RPMI7951 (cell line): ENCODE measurements at places on chromosomes 2 and 18.

DNA sequence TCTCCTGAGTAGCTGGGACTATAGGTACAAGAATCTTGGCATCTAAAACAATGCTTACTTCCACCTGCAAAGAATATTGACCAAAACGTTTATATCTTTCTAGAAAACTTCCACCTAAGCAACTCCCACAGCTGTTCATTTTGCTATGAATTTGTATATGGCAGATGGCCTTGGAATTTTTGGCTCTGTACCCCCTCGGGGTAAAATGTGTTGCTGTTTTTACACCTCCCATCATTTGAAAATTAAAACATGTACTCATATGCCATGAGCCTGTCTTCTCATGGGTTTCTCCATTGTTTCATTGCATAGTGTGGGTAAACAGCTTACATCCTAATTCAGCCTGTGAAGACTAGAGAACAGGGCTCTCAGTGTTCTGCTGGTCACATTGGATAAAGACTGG is 853.6 kb upstream of the SOX11 start:
- no peak for DNase-seq

- DNase-seq = no peak
These were observed 8.8 kb upstream of the MAP4K3 start for GRCh38 chr2:39445934-39446333.

GRCh38 chr18:62354151-62354550 is 29.0 kb downstream of the TNFRSF11A start:
- no peak for DNase-seq

DNA sequence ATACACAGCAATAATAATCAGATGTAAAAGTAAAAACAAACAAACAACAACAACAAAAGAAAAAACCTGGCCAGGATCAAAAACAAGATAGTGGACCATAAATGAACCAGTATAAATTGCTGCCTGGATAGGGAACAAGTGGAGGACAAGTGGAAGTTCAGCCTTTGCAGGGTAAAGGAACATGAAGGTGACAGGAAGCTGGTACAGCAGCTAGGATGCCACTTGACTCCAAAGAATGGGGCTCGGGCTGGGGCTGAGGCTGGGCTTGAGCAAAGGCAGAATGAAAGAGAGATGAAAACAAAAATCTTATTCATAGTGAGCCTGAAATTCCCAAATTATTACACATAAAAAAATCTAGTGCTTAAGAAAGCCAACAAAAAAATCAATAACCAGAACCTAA is 146.5 kb downstream of the CDH2 start:
- DNase-seq = no peak

- no peak for DNase-seq
These were observed 33.2 kb upstream of the FHOD3 start for GRCh38 chr18:36264283-36264682.

DNA sequence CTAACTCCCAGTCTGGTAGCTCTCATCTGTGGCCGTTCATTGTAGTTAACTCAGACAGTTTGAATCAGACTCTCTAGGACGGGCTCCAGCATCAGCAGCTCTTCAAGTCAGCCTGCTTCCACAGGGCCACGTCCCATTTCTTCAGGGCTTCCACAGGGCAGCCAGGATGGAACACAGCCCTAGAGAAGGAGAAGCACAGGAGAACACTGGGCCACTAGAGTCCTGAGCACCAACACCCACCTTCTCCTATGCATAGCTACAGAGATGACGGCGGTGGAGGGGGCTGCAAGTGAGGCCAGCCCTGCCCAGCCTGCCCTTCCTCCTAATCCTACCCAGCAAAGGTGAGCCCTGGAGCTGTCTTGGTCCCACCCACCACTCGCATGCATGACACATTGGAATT is 10.2 kb upstream of the TEX261 start:
- no peak for DNase-seq

DNA sequence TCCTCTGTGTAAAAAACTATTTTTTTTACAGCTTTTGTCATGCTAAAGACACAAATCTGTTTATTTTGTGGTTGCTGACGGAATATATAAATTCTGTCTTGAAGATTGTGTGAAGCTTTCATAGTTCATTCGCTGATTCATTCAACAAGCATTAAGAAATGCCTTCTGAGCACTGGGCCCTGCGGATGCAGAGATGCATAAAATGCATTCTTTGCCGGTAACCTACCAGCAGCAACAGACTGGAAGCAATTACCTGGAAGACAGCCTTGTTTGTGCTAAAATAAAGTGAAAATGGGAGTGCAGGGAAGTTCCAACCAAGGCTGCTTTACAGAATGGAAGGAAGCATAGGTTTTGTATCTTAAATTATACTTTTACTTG is 119.7 kb downstream of the PMAIP1 start:
- peak; percentile 50 for DNase-seq

DNA sequence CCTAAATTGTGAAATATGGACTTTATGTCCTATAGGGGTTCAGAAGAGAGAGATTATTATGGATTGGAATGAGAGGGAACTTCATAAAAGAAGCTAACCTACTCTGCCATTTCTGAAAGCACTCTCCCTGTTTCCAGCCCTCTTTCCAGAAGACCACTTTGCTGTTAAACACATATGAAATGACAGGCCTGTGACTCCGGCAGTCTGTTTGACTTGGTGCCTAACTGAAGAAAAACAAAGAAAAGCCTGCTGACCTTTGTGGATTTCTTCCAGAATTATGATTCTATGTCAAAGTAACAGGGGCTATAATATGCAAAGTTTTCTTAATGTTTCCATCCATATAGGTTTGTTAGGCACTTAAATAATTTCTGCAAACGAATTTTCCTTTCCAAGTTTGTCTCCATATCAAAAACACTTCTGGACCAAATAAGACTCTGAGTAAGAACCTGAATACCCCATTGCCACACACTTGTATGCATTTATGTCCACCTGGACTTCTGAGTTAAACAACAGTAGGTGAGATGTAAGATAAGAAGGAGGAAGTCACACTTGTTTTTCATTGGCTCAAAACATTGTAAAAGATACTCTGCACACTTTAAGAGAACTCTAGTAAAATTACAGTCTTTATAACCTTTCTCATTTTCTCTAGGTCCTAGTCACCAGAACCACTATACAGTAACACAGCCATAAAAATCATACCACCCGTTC is 111.7 kb downstream of the PIEZO2 start:
- DNase-seq = no peak

- no peak for DNase-seq
These were observed 51.5 kb upstream of the DCC start for GRCh38 chr18:52288403-52289004.

DNA sequence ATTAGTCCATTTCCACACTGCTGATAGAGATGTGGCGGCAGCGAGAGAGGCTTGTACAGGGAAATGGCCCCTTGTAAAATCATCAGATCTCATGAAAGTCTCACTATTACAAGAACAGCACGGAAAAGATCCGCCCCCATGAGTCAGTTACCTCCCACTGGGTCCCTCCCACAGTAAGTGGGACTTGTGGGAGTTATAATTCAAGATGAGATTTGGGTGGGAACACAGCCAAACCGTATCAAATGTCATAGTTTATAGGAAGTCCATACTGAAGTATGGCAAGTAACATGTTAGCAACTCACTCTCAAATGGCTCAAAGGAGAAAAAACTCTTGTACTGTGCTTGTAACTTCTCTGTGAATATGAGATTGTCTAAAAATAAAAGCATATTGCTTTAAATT is 56.1 kb downstream of the FARP2 start:
- peak; percentile 96 for DNase-seq

- no peak for DNase-seq
These were observed 452.0 kb downstream of the XIRP2 start for GRCh38 chr2:167340322-167340721.

GRCh38 chr2:26052740-26053139 is 18.9 kb downstream of the RAB10 start:
- no peak for DNase-seq

- DNase-seq = no peak
These were observed 1601.1 kb downstream of the SUCLG1 start for GRCh38 chr2:82857967-82858366.

GRCh38 chr2:31047599-31047998 is 90.6 kb downstream of the GALNT14 start:
- DNase-seq = no peak

DNA sequence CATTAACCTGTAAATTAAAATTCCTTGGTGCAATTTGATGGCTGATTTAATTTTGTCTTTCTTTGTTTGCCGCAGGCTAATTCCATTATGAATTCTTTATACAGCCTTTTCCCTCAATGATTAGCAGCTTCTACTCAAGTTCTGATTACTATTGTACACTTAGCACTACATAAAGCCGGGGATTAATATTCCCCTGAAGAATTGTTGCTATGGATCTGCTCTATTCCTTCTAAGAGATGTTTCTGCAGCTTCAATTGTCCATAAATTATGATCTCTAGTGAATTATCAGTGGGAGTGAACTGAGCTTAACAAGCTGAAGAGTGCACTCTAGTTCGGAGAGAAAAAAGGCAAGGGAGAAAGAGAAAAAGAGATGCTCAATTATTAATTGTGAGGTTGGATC is 433.7 kb upstream of the SPRED2 start:
- DNase-seq = no peak

GRCh38 chr2:169928463-169928864 is 101.2 kb downstream of the UBR3 start:
- peak; percentile 41 for DNase-seq

DNA sequence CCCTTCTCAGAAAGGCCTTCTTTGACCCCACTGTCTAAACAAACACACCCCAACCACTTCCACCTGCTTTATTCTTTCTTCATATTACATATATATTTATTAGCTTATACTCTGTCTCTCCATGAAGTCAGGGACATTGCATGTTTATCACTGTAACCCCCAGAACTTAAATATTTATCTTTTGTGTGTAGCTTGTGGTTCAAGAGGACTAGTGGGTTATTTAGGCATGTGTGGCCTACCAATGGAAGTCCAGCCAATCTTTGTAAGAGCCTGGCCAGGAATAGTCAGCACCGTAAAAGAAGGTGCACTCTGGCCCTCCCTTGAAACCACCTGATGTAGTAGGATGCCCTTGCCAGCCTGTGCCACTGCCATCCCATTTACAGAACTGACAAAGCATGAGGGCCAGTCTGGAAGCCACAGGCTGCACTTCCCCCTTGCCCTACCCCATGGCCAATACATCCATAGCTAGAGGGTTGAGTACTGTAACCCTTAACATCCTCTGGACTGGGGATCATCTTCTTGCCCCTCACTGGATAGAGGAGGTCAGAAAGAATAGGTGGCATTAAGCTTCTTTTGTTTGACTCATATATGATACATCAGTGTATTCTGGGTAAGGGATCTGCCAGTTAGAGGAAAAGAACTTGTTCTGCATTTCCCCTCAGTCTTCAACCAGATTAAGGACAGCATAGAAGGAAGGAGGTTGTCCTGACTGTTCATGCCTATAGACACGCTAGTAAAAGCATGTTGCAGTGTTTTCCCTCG is 4.9 kb downstream of the NEMP2 start:
- no peak for DNase-seq

DNA sequence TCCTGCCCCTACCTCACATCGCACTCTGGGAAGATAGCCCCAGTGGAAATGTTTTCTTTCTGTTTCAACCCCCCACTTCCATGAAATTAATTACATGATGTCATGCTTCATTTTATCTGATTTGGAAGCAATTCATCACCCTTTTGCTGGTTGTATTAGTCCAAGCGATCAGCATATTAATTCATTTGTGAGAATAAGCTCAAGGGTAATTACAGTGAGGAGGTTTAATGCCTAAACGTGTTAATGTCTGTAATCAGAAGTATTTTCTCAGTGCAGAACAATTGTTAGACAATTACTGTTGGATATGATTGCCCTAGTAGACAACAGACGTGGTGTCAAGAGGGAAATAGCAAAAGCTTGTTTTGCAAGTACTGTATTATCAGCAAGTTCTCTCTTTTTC is 746.3 kb downstream of the CPS1 start:
- no peak for DNase-seq

- no peak for DNase-seq
These were observed 341.3 kb downstream of the MYCN start for GRCh38 chr2:16281451-16282335.

DNA sequence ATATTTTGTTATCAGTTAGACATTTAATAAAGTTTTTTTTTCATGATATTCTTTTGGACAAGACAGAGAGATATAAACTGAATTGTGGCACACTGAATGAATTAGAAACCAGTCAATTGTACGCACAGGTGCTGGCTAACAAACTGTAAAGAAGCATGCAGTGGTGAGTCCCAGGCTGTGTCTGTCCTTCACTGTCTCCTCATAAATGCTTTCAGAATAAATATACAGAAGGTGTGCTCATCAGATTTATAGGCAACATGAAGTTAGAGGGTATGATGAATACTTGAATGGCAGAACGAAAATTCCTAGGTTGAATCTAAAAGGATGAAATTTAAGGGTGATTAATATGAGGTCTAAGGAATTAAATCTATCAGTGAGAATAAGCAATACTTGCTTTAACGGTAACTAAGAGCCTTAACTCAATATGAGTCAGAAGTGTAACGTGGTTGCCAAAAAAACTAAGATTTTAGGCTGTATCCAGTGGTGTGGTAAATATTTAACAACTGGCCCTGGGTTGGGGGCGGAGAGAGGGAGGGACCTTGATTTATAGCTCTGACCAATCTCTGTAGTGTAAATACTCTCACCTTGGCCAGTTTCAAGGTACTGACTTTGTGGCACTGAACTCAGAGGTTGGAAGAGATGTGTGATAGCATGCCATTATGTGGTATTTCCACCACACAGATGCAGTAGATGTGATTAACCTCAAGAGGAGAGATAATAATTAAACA is 41.9 kb upstream of the AAK1 start:
- peak; percentile 17 for DNase-seq

GRCh38 chr2:193935114-193935513 is 1721.9 kb upstream of the SLC39A10 start:
- DNase-seq = no peak

- DNase-seq = peak; percentile 94
These were observed 265.9 kb downstream of the CELF4 start for GRCh38 chr18:37299471-37300304.

GRCh38 chr2:191907545-191907944 is 60.7 kb upstream of the CAVIN2 start:
- no peak for DNase-seq

DNA sequence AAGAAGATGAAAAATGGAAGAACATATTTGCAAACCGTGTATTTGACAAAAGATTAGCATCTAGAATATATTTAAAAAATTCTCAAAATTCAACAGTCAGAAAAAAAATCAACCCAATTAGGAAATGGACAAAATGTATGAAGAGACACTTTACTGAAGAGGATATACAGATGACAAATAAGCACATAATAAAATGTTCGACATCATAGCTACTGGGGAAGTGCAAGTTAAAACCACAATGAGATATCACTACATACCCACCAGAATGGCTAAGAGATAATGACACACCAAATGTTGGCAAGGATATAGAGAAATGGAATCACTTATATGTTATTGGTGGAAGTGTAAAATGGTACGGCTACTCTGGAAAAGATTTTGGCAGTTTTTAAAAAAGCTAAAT is 11.7 kb upstream of the NUP35 start:
- DNase-seq = no peak

GRCh38 chr2:67234440-67234839 is 162.7 kb upstream of the ETAA1 start:
- peak; percentile 29 for DNase-seq

DNA sequence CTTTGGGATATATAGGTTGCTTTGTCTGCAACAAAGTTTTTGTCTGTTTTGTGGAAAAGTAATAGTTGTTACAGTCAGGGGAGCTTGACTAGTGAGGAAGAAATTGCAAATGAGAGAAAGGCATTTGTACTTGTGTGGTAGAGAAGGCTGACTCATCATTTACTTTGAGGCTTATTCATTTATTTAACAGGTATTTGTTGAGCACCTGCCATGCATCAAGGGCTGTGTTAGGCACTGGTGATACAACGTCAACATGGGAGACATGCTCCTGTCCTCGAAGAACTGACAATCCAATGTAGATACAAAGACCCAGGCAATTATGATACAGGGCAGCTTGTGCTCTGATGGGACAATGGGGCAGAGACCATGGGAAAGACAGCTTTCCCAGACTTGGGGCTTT is 79.5 kb downstream of the UPP2 start:
- no peak for DNase-seq
